ENCODE measurements at places on chromosomes 5 and 9.

- DNase-seq: no peak
Observed at GRCh38 chr5:173834071-173834771, 53.9 kb upstream of the CPEB4 start.

DNA sequence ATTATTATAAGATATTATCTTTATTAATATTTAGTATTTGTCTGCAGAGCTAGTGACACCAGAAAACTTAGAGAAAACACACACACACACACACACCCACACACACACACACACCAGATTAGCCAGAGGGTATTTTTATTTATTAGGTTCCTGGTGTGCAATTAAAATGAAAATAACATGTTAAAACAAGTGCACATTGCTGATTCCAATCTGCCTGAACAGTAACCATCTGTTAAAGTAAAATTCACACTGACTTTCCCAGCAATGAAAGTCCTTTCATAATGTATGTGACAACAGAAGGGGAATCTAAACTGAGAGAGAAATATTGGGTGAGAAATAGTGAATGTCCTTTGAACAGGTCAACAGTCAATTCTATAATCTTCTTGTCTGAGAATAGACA lies 2323.5 kb upstream of the ACO1 start:
- DNase-seq: no peak

GRCh38 chr5:172145870-172146747 lies 41.9 kb downstream of the STK10 start:
- no peak for DNase-seq

- no peak for DNase-seq
Observed at GRCh38 chr5:143318270-143318669, 85.2 kb downstream of the NR3C1 start.
